WTC11 (cell line): ENCODE measurements at places on chromosomes 5 and 9.

DNA sequence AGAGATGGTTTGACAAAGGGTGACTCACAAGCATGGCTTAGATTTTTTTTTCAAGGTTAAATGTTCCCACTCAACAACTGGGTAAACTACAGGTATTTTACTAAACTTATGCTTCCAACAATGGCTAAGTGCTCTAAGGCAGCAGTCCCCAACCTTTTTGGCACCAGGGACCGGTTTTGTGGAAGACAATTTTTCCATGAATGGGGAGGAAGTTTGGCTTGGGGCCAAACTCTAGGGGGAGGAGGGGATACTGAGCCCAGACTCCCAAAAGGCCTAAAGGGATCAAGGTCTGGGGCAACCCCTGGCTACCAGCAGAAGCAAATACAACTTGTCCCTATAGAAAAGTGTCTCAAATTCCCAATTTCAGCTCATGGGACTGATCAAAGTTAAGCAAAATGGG, 32.0 kb upstream of the HSD17B3 start:
- no peak for DNase-seq

- no peak for DNase-seq
Observed at GRCh38 chr5:97131139-97131710, 11.2 kb downstream of the LIX1 start.

GRCh38 chr9:137650779-137651178, 32.0 kb downstream of the EHMT1 start:
- no peak for DNase-seq

- DNase-seq: no peak
Observed at GRCh38 chr9:70285246-70285645, 26.5 kb downstream of the SMC5 start.

DNA sequence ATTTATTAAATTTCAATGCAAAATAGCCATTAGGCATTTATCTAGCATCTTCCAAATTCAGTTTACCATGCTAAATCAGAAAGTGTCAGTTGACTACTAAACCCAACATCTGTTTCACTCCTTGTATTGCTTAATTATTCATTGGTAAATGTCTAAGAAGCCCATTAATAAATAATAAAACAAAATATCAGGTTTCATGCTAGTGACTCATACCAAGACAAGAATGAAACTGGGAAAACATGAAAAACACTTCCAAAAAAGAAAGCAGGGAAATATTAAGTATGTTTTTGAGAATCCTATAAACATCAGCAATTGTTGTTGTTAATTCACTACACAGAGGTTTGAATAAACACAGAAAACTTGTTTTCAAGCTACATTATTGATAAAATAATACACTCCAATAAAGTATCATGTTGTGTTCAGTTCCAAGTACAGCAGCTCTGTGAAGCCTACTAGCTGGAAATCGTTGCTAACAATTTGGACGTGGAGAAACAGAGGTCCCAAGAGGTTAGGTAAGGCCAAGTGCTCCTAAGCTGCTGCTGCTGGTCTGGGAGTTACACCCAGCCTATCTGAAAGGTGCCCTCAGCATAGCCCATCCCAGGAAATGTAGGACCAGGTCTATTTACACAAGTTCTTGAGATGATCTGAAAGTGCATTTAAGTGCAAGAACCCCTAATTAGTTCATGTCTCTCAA, 78.8 kb downstream of the GNAQ start:
- DNase-seq: no peak

- no peak for DNase-seq
Observed at GRCh38 chr5:67941614-67942401, 273.7 kb upstream of the PIK3R1 start.

DNA sequence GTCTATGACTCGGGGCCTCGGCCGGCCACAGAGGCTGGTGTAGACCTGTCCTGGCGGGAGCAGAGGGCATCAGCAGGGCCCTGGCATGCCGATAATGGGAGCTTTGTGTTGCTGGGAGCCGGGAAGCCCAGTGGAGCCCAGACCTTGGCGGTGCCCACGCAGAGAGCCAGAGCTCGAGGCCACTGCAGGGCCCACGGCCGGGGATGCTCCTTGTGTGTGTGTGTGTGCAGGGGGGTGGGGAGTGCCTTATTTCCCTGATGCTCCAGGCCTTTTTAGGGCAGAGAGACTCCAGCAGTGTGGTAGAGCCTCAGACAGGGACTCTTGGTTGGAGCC, 5.4 kb upstream of the SLC6A18 start:
- no peak for DNase-seq

- no peak for DNase-seq
Observed at GRCh38 chr5:178280631-178281030, 48.0 kb upstream of the PHYKPL start.

DNA sequence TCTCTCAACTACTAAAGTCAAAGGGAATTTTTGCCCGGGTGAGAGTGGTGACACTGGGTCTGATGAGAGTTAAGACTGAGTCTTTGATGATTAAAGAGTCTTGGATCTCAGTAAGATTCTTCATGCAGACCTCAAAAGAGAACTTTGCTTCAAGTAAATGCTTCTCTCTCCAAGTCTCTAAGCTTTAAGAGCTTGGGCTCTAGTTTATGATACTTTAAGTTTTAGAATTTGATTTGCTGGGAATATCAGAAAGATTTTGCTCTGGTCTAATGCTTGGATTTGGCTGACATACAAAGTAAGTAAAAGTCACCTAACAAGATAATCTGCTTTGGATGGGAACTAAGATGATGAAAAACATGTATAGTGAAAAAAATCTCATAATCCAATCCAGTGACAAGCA, 566.3 kb downstream of the MAT2B start:
- no peak for DNase-seq

GRCh38 chr5:124642151-124642550, 104.3 kb downstream of the ZNF608 start:
- no peak for DNase-seq

DNA sequence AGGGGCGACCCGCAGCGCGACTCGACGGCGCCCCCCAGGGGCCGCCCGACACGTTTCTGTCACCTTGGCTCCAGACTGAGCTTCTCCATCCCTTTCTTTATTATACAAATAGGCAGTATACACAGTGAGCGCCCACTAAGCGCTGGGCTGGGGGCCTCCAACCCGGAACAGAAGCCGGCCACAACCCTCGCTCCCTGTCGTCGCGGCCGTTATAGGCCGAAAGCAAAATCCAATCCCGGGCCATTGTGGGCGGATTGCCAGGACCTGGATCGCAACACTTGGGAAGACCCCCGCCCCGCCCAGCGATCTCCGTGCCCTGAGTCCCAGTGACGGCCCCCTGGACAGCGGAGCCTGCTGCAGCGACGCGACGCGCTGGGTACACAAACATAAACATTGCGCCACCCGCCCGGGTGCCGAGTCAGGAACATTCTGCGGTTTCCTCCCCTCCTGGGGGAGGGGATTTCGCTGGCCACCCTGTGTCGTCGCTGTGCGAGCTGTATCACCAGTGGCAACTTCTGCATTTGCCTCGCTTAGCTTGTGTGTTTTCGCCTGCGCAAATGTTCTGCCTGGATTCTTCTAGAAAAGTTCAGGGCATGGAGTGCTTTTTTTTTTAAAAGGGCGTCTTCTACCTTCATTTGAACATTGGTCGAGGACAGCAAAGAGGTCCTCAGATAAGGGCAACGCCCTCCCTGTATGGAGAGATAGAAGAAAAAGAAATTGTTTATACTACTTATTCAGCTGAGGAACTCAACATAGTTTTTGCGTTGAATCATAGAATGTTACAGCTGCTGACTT, 1.3 kb upstream of the DUSP1 start:
- peak; percentile 80 for DNase-seq

DNA sequence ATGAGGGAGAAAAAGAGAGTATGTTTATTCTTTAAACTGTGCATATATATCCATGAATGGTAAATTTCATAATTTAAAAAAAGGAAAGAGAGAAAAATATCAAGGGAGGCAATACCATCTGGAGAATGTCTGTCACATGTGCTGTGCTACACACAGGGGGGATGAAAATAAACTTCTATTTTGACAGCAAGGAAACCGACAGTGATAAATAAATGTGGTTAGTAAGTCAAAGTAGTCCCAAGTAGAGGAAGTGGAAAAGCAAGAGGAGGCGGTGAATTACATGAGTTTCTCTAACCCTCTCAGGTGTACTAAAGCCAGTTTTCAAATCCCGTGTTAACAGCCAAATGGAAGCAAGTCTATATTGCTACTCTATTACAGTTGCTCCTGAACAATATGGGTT, 83.3 kb downstream of the ICE1 start:
- no peak for DNase-seq

- no peak for DNase-seq
Observed at GRCh38 chr9:95826183-95826838, 49.2 kb upstream of the ERCC6L2 start.

DNA sequence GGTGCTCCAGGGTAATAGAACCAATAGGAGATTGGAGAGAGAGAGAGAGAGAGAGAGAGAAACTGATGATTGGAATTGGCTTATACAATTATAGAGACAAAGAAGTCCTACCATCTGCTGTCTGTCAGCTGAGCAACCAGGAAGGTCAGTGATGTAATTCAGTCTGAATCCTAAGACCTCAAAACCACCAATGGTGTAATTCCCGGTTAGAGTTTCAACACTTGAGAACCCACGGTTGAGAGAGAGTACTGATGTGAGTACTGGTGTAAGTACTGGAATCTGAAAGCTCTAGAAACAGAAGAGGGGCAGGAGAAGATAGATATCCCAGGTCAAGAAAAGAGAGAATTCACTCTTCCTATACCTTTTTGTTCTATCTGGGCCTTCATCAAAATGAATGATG, 775.8 kb downstream of the EFNA5 start:
- no peak for DNase-seq

GRCh38 chr9:132211570-132211969, 49.7 kb downstream of the NTNG2 start:
- no peak for DNase-seq

DNA sequence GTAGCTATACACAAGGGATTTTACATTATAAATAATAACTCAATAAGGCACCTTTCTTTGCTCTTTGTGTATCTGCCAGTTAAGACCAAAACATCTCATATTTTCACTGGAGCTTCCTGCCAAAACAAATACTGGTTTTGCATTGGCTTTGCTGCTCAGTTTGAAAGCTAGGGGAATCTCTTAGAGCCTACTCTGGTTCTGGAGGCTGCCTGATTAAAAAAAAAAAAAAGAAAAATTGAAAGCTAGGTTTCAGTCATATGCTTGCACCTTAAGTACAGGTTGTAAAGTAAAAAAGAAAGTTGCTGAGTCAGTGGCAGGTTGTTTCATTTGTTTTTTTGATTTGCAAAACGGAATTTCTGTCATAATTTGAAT, 2.3 kb downstream of the DENND4C start:
- no peak for DNase-seq

DNA sequence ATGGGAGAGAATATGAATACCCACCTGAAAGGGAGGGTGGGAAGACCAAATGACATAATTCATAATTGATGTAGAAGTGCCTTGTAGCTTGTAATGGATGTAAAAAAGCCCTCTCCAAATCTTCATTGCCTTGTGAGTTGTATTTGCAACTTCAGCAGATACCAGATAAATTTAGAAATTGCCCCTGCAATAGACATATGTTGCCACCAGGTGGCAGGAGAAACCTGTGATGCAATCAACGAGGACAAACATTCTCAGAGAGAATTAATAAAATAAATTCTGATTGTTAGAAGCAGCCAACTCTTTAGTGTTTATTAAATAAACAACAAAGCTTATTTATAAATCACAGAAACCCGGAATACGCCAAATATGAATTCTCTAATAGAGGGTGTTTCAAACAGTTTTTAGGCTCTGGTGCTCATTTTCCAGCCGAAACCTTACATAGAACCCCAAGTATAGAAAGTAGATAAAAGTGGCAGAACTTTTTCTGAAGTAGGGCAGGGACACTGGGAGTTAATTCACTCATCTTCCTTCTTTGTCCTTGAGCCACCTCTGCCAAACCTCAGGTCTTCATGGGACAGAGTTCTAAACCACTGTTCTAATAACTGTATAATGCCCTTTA, 147.8 kb downstream of the TMEM38B start:
- DNase-seq: peak; percentile 34

- DNase-seq: no peak
Observed at GRCh38 chr5:41465493-41466171, 44.8 kb downstream of the PLCXD3 start.

DNA sequence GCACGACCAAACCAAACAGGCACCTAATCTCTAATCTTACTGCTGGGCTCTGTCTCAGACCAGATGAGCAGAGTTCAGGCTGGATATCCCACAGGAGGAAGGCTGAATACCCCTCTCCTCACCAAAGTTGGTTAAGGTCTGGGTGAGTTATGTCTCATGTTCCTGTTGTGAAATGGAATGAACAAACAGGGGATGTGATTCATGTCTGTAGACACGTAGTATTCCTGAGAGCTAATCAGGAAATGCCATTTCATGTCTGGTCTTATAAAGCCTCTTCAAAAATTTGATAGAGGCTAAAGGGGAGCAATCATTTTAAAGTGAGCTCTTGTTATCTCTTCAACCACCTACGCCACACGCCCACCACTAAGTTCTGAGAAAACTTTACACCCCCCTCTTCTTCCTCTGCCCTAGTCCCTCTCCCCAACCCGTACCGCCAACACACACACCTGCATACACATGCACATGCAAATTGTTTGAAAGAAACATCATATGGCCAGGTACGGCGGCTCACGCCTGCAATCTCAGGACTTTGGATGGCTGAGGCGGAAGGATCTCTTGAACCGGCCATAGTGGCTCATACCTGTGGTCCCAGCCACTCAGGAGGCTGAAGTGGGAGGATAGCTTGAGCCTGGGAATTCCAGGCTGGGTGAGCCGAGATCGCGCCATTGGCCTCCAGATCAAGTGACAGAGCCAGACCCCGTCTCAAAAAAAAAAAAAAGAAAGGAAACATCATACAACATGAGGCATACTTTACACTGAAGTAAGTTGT, 69.8 kb upstream of the RAI14 start:
- no peak for DNase-seq

GRCh38 chr9:114916481-114916880, 13.9 kb downstream of the TNFSF8 start:
- DNase-seq: no peak

GRCh38 chr9:27336126-27336525, 39.2 kb upstream of the EQTN start:
- DNase-seq: no peak

- DNase-seq: no peak
Observed at GRCh38 chr9:125789196-125789595, 42.0 kb downstream of the PBX3 start.

DNA sequence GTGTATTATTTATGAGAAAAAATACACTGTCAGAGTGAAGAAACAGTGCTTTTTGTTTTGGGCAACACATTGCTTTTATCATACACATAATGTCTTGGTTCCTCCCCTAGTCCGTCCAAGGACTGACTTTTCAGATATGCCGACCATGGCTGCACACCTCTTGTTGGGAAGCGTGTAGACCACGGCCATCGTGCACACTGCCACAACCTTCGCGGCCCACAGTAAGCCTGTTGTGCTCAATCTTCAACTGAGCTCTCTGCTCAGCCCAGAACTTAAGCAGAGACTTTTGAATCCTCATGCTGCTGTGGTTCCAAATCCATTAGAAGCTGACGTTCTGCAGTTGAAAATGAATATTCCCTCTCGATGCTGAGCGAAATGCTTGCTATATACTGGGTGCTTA, 157.6 kb upstream of the IRX2 start:
- DNase-seq: no peak

DNA sequence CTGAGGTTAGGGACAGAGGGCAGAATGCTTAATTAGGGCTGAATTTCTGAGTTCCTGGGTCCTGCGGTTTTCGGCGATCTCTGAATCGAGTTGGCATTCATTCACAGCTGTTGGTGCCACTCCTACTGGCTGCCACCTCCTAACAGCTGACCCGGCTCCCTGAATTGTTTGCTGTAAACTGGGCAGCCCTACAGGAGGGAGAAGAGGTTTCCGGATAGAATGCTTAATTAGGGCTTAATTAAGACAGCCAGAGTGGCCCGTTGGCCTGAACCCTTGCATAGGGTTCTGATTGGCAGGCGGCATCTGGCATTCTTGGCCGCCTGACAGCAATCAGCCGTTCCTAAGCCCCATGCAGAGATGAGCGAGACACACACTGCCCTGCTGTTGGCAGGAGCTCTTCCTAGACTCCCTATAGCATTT, 25.7 kb downstream of the FRMPD1 start:
- DNase-seq: no peak
